ENCODE measurements at places on chromosomes 16 and 17.
A peak's percentile ranks its signal among the peaks of the same experiment; 100 is the strongest.

DNA sequence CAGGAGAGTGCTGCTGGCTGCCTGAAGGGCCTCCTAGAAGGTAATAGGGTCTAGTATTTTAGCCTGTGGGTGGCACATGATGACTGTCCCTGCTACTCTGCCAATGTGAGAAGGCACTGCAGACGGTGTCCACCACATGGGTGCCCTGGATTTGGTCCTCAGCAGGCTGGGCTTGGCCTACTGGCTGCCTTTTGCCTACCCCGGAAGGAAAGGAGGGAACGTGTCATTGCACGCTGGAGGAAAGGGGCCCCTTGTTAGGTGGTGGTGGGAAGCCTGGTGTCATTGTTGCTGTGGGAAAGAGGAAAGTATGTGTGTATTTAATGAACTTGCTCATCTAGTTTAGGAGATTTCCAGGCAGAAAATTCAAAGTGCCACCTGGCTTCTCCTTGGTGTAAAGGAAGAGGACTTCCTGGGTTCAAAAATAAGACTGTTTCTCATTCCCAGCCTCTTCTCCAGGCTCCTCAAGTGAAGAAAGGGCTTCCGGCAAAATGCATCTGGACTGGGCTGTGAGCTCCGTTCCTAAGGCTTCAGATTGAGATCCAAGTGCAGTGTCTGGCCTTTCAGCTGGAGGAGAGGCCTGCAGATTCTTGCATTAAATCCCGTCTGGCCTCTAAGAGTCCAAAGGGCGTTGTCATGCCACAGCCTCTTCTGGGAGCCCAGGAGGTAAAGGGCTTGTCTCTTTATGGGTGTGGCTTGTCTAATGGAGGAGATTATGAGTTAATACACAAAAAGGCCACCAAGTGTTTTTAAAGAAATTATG lies 55.1 kb downstream of the RPTOR start:
- no peak for DNase-seq

DNA sequence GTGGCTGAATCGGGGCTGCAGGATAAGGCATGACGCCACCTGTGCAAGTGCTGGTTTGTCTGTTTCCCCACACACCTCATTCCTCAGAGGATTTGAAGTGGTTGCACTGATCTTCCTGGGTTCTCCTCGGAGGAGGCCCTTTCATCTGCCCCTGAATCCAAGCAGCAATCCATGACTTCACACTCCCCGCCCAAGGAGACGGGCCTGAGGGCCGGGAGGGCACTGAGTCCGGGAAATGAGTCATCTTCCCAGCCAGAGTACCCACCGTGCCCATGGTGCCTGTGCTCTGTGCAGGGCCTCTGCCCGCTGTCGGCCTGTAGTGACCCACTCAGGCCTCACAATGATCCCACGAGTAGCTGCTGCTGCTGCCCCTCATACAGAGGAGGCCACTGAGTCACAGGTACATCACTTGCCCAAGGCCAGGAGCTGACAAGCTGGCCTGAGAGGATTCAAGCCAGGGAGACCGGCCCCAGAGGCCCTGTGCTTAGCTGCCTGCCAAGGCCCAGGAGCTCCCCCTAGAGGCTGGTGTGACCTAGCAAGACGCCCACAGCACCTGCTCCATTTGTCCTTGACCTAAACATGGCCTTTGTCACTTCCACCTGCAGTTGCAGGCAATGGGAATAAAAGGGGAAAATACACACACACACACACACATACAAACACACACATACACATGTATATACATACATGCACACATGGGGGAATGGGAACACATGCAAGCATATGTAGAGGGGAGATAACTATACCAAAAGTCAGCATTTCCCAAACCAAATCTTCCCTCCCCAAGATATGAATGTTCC lies 240.0 kb downstream of the C16orf95 start:
- DNase-seq: peak; percentile 12

DNA sequence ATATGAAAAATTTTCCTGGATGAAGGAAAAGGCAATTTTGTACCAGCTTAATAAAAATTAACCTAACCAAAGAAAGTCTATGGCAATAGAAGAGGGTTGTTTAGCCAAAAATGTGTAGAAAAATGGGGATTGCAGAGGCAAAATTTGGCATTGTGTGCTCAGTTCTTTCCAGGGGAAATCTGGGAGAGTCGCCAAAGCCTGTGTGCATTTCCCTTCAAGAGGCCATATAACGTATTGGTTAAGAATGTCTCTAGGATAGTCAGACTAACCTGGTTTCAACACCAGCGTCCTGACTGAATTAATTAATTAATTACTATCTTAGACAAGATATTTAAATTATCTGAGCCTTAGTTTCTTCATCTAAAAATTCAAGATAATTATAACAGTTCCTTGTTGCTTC lies 44.8 kb upstream of the HLF start:
- DNase-seq: no peak

- no peak for DNase-seq
Measured at GRCh38 chr16:86930663-86931373, 352.5 kb downstream of the FOXL1 start.

GRCh38 chr16:48126801-48127644 lies 28.8 kb downstream of the ABCC12 start:
- DNase-seq: peak; percentile 67

DNA sequence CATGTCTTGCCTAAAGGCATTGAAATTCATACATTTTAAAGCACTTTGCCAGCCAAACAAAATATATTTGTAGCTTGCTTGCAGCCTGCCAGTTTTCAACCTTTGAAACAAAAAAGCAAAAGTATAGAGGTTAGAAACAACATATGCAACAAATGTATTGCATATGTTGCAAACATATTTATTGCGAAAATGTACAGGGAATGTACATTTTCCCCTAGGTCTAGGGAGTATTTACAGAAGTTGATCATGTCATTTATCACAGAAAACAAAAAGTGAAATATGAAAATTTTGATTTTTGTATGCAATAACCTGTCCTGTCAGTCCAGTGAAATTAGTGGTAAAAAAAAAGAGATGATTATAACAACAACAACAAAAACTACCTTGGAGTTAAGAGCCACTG lies 171.5 kb downstream of the SPECC1 start:
- no peak for DNase-seq

GRCh38 chr16:88807626-88808453 lies 3.9 kb downstream of the APRT start:
- no peak for DNase-seq

- no peak for DNase-seq
Measured at GRCh38 chr17:58273453-58274104, 7.2 kb downstream of the MPO start.

DNA sequence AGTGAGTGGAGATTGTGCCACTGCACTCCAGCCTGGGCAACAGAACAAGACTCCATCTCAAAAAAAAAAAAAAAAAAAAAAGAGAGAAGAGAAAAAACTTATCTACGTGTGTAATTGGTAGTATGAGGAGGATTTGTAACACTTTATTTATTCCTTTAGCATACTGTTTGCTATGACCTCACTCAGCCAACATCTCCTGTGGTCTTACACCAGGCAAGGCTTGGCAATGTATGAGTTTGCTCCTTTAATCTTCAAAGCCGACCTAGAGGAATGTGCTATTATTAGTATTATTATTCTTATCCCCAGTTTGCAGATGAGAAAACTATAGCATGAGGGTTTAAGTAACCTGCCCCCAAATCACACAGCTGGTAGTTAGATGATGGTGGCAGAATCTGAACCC lies 35.8 kb upstream of the HAPSTR1 start:
- no peak for DNase-seq

- no peak for DNase-seq
Measured at GRCh38 chr17:35766903-35767510, 6.3 kb downstream of the C17orf50 start.

DNA sequence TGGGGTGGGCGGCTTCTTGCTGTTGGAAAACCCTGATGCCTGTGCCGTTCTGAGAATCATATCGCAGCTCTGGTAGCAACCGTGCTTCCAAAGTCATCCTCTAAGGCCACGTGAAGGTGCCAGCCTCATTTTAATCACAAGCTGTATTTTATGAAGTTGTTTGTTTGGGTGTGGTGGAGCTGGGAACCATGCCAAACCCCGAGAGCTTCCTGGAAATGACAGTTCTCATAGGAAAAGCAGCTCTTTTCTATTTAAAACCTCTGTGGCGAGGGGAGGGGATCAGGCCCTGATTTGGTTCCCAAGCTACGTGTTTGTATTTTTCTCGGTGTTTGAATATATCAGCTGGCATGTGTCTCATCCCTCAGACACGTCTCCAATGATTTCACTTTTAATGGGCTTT lies 21.7 kb downstream of the KNOP1 start:
- DNase-seq: peak; percentile 92

DNA sequence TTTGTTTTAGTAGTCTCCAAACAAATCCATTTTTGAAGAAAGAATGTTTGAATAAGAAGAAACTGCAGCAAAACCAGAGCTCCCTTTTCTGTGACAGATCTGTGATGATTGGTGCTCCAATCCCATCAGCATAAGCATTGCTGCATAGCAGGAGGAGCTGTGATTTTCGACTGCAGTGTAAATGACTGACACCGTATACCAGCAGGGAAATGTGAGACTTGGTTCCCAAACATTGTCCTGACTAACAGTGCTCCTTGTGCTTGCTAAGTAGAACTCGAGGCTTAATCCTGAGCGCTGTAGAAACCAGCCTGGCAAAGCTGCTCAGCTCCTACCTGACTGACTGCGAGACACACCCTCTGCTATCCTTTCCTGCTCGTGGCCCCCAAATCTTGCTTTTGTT lies 57.2 kb downstream of the NUP93 start:
- no peak for DNase-seq

DNA sequence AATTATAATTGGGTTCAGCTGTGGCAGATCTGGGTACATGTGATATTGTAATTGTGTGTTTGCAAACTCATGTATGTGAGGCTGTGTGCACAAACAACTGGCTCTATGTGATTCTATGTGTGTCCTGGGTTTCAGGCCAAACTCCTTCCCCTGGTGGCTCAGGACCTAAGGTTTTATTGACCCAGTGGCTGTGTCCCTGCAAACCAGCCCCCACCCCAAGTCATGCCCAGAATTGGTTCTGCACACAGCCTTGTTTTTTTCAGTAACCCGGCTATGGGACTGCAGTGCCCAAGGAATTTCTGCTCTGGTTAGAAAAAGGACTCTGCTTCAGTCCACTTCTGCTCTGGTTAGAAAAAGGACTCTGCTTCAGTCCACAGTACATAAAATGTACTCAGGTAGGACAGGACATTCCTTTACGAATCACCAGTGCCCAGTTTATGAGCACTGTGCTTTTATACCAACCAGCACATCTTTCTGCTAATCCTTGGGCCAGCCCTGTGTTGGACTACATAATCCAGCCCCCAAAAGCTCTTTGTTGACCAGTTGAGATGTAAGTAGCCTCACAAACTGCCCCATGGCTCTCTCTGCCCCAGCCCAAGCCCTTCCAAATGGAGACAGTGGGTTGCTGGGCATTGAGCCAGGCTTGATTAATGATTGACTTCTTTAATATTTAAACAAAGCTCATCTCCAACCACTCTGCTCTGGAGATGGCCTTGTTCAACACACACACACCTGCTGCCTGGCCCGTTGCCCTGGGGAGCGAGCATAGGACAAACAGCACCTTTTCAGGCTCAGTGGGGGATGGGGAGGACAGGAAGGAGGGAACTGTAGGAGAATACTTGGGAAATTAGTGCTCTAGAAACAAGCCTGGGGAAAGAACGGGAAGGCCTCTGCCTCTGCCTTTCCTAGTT lies 2.9 kb upstream of the KCNH6 start:
- DNase-seq: peak; percentile 98
